ENCODE measurements at places on chromosomes 13 and 19.

DNA sequence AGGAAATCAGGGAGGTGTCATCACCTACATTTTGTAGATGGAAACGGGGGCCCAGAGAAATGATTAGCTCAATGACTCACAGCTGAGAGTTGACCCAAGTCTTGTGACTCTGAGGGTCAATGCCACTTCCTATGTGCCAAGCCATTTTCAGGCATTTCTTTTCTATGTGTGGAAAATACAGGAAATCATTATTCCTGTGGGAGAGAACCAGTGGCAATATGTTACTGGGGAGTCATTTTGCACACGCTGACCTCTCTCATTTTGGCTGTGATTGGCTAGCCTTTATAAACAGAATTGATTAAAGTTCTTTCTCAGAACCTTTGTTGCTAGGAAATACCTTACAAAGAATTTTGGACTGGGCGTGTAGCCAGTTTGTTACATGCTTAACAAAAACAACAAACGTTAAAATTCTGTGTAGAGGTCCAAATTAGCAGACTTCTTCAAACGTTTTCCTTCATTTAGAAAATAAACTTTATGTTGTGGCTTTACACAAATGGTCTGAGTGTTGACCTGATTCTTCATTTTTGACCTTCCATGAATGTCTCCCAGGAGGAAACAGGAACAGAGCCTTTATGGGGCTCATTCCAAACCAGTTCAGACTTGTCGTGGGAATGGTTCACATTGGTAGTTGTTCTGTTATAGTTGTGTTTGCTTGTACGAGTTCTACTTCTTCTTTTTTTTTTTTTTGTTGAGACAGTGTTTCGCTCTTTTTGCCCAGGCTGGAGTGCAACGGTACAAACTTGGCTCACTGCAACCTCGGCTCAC, 11.4 kb downstream of the PCCA start:
- no peak for DNase-seq

- no peak for DNase-seq
Measured at GRCh38 chr13:109105899-109106298, 476.5 kb downstream of the MYO16 start.

GRCh38 chr13:97028441-97029299, 34.4 kb upstream of the OXGR1 start:
- peak; percentile 28 for DNase-seq

- no peak for DNase-seq
Measured at GRCh38 chr19:33399081-33399744, 25.7 kb downstream of the CEBPG start.

DNA sequence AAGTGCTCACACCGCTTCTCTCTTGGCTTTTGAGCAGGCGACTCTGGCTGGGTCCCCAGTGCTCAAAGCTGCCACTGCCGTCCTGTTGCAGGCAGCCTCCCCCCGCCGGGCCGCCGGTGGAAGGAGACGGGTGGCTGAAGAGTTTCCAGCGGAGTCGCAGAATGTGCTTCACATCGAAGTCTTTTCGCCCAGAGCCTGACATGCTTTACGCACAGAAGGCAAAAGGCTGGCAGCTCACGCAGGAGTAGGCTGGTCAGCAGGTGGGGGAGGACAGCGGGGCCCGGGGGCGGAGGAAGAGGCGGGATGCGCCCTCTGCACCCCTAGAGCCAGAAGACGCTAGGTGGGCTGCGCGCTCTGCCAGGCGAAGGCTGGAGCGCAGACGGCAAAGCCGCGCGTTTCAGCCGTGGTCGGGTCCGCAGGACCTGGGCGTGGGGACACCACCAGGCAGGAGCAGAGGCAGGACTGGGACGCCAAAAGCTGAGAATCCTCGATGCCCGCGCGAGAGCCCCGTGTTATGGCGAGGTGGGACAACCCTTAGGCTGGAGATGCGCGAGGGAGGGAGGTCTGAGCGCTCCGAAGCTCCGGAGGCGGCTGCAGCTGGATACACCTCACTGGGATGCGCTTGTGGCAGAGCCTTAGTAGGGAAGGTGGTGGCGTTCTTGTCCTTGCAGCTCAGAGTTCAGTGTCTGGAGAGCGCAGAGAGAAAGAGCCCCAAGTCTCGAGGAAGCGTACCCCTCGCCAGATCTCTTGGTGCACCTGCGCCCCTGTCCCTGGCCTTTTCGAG, at the start of gene ATXN8OS:
TSS of gene ATXN8OS (plus strand) at position 329 of the 784 bp plus-strand sequence.
- peak; percentile 66 for DNase-seq

GRCh38 chr13:43782686-43783085, 4.1 kb downstream of the ENOX1 start:
- DNase-seq = no peak

Measured in NCI-H1092 (cell line).